ENCODE measurements at places on chromosomes 13 and 19. TPM values are rescaled to one million over a fixed set of nuclear protein-coding genes. Genes with fewer than 3 reads are reported as not detected.

GRCh38 chr19:2315818-2316353 lies 7.9 kb upstream of the LINGO3 start:
- DNase-seq, result no peak

Gene CFD
- total RNA-seq, result 0.49 TPM

DNA sequence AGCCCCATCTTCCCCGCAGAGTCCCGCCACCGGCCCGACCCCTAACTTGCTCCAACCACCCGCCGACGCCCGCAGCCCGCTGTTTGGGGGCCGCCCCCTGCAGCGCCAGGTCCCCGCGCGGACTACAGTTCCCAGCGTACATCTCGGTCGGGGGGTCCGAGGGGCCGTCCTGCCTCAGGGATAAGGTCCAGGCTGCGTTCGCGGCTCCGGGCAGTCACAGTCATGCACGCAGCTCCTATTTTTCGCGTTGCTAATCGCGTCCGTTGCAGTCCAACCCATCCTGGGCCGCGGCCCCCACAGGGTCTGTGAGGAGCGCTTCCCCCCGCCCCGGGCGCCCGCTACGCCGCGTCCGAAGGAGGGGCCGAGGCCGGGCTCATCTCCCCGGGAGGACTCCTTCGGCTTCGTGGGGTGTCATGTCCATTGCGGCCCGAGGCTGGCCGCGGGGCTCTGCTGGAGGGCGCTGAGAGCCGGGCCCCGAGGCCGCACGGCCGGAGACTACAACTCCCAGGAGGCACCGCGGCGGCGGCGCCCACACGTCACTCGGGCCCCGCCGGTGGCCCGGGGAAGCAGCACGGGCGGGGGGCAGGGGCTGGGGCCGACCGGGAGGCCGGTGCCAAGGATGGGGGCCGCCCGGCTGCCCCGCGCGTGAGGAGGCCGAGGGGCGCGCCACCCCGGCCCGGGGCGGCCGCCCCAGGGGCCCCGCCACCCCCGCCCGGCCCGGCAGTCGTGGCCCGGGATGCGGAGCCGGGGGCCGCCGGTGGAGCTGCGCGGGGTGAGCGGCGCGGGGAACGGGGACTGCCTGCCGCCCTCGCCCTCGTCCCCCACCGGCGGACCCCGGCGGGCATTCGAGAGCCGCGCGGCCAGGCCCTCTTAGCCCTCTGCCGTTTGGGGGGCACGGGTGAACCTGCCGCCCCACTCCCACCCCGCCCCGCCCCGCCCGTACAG lies at the start of gene MAP3K10:
Gene MAP3K10, plus strand, starts transcription at position 536 of the 945 bp plus-strand sequence. CDS start 606 bp downstream, outside the sequence.
- no peak for DNase-seq

GRCh38 chr13:93231867-93232266 lies 5.3 kb downstream of the GPC6 start:
- no peak for DNase-seq

DNA sequence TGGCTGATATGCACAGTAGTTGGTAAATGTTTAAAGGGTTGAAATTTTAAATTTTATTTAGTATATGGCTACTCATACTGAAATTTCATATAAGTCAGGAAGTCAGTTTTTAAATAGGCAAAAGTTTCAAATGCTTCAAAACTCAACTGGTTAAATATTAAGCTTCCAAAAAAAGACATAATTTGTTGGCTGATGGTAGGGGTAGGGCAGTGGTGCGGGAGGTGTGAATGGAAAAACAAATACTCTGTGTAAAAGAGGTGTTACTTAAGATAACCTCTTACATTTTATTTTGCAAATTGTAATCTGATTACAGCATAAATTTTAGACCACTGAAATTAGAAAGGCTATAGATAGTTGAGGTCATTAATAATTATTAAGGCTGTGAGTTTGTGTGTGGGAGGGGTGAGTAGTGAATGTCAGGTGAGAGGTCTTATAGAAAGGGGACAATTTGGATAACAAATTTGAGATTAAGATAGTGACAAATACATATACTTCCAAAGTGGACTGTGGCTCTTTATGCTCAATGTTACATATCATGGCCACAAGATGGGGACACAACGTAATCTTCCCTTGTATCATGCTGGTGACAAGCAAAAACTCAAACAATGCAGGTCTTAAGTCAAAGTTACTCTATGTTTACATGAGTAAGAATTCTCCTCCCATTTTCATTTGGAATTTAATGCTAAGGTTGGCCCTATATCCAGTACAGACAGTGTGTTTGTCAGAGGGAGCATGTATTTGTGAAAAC lies 36.6 kb upstream of the OXGR1 start:
- peak; percentile 45 for DNase-seq

GRCh38 chr13:95387733-95388207 lies 86.5 kb upstream of the ABCC4 start:
- no peak for DNase-seq

GRCh38 chr19:313988-314815 lies 23.0 kb upstream of the PLPP2 start:
- DNase-seq, result no peak

- DNase-seq, result no peak
Measured at GRCh38 chr19:46620716-46621115, 4.2 kb downstream of the PTGIR start.

Gene PSG2
- total RNA-seq, result not detected

Gene FGF21
- total RNA-seq, result not detected

DNA sequence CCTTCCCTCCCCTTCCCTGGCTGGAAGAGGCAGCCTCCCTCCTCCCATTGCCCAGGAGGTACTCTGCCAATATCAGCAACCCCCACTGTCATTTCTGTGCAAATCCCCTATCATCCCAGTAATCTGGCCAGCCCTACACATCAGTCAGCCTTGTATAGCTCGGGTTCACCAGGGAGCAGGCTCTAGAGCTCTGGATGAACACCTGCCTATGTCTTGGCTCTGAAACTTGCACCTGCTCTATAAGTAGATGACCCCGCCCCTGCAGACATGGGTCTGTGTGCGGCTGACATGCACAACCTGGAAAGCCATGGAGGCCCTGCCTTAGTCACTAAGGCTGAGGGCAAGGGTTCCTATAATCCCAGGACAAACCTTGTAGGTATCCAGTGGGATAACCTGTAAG lies 1042.9 kb downstream of the UQCRFS1 start:
- DNase-seq, result no peak

Gene PROZ
- total RNA-seq, result not detected

DNA sequence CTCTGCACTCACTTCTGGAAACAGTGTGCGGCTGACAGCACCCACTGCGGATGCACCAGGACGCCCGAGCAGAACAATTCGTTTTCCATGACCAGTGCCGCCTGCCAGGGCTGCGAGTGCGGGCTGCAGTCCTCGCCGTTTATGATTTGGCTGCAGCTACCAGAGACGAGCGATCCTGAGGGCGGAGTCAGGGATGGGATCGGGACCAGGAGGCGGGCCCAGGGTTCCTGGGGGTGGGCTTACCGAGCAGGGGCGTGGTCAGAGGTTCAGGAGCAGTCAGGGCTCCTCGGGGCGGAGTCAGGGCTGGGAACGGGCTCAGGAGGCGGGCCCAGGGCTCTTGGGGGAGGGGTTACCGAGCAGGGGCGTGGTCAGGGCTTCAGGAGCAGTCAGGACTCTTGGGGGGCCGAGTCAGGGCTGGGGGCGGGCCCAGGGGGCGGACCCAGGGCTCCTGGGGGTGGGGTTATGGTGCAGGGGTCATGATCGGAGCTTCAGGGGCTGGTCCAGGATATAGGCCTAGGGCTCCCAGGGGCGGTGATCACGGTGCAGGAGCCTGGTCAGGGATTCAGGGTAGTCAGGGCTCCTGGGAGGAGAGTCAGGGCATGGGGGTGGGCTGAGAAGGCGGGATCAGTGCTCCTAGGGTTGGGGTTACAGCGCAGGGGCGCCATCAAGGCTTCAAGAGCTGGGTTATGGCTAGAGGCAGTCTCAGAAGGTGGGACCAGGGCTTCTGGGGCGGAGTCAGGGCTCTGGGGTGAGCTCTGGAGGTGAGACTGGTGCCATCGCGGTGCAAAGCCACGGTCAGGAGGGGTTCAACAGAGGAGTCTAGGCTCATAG lies 1.7 kb downstream of the KLK4 start:
- DNase-seq, result peak; percentile 10

DNA sequence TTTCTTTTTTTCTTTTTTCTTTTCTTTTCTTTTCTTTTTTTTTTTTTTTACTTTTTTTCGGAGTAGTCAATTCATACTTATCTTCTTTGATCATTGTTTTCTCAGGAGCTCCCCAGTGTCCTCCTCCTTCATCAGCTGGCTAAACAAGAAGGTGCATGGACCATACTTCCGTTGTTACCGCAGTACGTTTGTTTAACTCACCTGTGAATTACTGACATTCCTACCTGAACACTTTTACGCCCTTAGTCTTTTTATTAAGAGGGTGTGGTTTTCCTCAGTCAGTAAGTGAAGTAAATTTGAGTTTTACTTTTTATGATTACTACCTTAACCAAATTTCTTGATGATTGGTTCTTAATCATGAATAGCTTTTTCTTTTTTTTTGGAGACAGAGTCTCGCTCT lies 47.1 kb downstream of the B3GLCT start:
- no peak for DNase-seq

GRCh38 chr13:91142572-91142971 lies 204.9 kb upstream of the MIR17HG start:
- no peak for DNase-seq

Gene CYP2A7
- total RNA-seq, result not detected

- DNase-seq, result no peak
Measured at GRCh38 chr19:51036519-51036918, 1.7 kb upstream of the KLK12 start.

- no peak for DNase-seq
Measured at GRCh38 chr13:113425941-113426590, 27.2 kb downstream of the ADPRHL1 start.

Gene GGN
- total RNA-seq, result 0.35 TPM

DNA sequence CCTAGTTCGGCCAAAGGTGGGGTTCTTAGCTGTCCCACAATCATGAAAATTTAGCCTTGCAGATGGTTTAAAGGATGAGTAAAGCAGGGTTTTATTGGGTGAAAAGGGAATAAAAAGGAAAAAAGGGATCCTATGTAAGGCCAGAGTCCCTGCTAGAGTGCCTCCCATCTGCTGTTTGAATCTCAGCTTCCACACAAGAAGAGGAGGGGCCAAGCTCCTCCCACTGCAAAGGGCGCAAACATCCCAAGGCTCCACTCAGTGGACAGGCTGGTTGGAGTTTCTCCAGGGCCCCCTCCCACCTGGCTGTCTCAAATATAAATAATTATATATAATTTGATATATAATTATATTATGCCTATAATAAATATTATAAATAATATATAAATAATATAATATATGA lies 1272.1 kb upstream of the PCDH20 start:
- DNase-seq, result no peak

Gene VN1R4
- not detected for total RNA-seq

- DNase-seq, result no peak
Measured at GRCh38 chr13:42113478-42113877, 65.0 kb downstream of the DGKH start.

- no peak for DNase-seq
Measured at GRCh38 chr13:65264066-65264465, 1966.1 kb downstream of the PCDH9 start.

- DNase-seq, result no peak
Measured at GRCh38 chr13:100512422-100512821, 76.2 kb downstream of the GGACT start.

Gene CNN2
- total RNA-seq, result 188 TPM

Gene STARD13
- 32.5 TPM for total RNA-seq

- DNase-seq, result no peak
Measured at GRCh38 chr13:48728226-48728625, 74.5 kb downstream of the CYSLTR2 start.

DNA sequence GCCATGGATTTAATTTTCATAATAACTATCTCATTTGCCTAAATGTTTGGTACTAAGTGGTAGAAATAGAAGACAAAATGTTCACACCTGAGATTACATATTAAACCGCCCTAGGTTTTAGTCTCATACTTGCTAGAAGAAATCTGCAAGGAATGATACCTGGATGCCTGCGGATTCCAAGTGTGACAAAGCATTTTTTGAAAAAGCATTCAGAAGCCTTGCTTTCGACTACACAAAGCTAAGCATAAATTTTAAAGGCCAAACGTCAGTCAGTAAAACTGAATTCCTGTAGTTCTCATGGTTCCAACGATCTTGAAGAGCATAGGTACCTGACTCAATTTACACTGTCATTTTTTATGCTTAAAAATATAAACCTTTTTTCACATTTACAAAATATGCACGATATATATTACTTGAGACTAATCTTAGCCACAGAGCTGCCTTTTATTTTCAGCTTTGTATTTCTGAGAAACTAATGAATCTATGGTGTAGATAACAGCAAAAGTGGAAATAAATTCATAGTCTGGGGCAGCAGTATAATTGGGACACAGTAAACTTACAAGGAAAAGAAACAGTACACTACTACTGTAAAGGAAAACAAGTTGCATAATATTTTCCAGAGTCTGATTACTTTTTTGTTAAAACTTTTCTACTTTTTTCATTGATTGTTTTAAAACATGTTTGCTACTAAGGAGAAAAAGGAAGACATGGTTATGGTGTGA lies 1.2 kb upstream of the LRRC63 start:
- no peak for DNase-seq

- DNase-seq, result no peak
Measured at GRCh38 chr13:108020027-108020426, 195.3 kb downstream of the LIG4 start.

DNA sequence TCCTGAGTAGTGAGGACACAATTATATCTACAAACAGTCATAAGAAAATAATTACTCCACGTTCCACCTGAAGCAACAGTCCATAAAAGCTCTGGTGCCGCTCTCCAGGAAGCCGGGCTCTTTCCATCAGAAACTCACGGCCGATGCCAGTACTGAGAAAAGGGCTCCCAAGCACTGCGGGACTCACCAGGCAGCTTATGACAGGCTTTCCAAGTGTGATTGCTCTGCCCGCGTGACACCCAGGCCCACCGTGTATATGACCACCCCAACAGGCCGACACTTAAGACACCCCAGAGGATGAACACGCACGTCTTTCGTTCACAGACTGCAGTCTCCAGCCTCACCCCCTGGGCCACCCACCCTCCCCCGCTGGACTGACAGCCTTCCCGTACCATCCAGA lies 199.0 kb downstream of the UQCRFS1 start:
- no peak for DNase-seq

- DNase-seq, result no peak
Measured at GRCh38 chr13:32829676-32830335, 186.4 kb upstream of the KL start.

DNA sequence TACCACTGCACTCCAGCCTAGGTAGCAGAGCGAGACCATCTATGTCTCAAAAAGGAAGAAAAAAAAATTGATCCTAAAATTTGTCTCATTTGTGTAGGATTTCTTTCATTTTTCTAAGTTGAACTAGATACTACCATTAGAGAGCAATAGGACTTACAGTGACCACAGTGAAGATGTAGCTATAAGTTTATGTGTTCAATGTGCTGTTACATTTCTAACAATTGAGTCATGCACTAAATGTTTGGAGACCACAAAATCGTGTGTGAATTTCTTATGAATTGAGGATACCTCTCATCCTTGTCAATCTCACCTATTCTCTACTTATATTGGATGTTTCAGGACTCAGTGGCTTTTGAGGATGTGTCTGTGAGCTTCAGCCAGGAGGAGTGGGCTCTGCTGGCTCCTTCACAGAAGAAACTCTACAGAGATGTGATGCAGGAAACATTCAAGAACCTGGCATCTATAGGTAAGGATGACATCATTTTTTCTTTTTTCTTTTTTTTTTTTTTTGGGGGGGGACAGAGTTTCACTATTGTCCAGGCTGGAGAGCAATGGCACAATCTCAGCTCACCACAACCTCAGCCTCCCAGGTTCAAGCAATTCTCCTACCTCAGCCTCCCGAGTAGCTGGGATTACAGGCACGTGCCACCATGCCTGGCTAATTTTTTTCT lies 12.8 kb downstream of the ZNF791 start:
- DNase-seq, result no peak

GRCh38 chr13:30845297-30846214 lies 60.5 kb upstream of the MEDAG start:
- DNase-seq, result no peak

- DNase-seq, result no peak
Measured at GRCh38 chr19:14949876-14950275, 8.6 kb downstream of the OR7C2 start.
